ENCODE measurements at places on chromosomes 3 and 15. TPM values are rescaled to one million over a fixed set of nuclear protein-coding genes. Genes with fewer than 3 reads are reported as not detected.

DNA sequence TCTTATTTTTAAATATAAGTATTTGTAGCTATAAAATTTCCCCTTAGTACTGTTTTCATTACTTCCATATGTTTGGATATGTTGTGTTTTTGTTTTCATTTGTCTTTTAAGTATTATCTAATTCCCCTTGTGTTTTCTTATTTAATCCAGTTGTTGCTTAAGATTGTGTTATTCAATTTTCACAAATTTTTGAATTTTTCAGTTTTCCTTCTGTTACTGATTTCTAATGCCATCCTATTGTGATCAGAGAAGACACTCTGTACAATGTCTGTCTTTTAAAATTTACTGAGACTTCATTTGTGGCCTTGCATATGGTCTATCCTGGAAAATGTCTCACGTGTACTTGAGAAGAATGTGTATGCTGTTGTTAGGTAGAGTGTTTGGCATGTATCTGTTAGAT, 795.6 kb upstream of the CFAP20DC start:
- no peak for DNase-seq

DNA sequence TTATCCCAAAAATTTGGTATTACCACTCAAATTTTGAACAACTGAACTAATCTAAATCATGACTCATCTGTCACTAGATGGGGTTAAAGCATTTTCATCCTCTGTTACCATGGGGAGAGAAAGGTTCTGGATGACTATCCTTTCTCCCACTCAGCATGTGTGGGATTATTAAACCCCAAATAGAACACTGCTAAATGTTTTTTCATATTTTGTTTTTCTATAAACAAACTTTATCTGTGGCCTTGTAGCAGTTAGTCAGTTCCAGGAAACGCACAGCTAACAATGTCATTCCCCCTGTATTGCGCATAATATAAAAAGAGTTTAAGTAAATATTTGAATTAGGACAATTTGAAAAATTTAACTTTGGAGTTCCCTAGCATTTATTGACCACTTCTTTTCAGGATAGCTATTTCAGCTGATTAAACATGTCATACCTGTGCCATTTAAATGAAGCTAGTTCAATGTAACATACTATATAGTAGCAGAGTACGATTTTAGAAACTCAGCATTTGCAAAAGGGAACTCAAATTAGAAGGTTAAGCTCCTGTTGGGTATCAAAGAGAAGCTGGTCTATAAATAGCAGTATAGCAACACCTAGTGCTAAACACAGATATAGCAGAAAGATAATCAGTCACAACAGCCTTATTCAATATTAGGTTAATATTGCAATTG, 9.2 kb upstream of the TMEM212 start:
- no peak for DNase-seq

DNA sequence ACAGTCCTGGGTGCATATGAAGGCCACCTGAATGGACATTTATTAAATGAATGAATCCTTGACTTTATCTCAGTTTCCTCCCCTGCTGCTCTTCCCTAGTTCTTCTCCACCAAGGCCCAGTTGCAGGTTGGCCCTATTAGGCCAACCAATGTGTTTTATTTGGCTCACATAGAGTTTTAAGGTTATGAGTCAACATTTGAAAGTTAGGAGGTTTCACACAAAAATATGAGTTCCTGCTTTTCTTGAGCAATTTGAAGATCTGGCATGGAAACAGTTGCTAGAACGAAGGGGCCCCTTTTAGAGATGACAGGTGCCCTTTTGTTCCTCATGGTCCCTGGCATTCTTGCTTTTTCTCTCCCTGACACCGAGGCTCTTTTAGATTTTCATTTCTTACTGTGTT, 83.0 kb upstream of the PDZRN3 start:
- no peak for DNase-seq

- DNase-seq = no peak
Observed at GRCh38 chr3:27675287-27675686, 46.8 kb downstream of the EOMES start.

DNA sequence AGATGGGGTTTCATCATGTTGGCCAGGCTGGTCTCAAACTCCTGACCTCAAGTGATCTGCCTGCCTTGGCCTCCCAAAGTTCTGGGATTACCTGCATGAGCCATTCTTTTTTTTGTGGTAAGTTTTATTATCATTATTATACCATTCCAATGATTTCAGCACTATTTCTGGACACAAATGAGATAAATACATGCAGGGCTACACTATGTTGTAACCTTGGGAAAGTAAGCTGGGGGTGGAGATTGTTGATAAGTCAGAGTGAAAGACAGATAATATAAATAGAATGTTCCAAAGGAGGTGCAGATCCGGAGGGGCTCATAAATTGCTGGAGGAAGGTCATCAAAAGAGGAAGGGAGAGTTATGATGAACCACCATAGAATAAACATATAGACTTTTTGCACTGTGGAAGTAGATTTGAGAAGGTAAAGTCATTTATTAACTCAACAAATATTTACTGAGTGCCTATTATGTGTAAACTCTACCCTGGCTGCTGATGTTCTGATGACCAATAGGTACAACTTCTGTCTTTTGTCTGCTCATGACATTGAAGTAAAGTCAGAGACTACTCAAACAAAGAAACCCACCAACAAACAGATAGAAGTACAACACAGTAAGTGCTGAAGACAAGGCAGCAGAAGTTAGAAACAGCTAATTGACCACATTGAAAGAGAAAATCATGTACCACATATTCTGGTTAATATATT, 478.9 kb upstream of the GOLIM4 start:
- DNase-seq = no peak

- DNase-seq = no peak
Observed at GRCh38 chr15:81211376-81211775, 14.7 kb downstream of the IL16 start.

GRCh38 chr3:137692803-137693431, 71.2 kb upstream of the SOX14 start:
- no peak for DNase-seq

DNA sequence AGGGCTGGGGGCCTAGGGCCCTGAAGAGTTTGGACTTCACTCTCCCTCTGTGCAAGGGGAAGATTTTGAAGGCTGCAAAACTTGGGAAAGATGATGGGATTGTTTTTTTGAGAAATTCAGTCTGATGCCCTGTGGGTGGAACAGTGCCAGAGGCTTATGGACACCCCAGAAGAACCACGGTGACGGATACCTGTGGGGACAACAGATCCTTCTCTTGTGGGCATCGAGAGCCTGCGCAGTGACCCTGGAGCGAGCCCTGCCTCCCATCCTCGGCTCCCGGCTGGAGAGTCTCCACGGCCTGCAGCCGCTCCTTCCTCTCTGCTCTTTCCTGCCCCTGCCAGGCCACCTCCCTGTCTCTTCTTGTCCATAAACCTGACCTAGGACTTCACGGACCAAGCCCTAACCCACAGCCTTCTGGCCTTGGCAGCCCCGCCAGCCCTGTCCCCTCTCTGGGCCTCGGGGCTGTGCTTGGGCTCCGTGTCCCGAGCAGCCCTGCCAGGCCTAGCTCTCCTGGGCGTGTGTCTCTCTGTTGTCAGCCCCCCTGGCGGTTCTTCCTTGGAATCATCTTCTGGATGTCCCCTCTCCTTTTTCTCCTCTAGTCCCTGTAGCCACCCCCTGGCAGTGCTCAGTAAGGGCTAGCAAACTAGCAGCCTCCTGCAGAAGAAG, 98.4 kb downstream of the VGLL4 start:
- no peak for DNase-seq

DNA sequence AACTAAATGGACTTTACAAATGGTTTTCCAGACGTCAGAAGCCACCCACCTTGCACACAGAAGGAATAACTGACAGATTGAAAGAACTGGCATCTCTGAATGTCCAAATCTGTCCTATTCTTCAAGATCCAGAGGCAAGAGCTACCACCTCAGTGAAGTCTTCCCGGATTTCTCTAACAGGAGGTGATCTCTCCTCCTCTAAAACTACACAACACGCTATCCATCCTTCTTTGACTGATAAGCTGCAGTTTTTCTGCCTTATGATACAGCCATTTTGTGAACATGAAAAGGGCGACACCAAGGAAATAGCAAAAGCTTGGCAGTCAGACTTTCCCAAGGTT, 37.1 kb upstream of the HES1 start:
- no peak for DNase-seq

- no peak for DNase-seq
Observed at GRCh38 chr3:182789371-182789770, 3.9 kb upstream of the ATP11B start.

DNA sequence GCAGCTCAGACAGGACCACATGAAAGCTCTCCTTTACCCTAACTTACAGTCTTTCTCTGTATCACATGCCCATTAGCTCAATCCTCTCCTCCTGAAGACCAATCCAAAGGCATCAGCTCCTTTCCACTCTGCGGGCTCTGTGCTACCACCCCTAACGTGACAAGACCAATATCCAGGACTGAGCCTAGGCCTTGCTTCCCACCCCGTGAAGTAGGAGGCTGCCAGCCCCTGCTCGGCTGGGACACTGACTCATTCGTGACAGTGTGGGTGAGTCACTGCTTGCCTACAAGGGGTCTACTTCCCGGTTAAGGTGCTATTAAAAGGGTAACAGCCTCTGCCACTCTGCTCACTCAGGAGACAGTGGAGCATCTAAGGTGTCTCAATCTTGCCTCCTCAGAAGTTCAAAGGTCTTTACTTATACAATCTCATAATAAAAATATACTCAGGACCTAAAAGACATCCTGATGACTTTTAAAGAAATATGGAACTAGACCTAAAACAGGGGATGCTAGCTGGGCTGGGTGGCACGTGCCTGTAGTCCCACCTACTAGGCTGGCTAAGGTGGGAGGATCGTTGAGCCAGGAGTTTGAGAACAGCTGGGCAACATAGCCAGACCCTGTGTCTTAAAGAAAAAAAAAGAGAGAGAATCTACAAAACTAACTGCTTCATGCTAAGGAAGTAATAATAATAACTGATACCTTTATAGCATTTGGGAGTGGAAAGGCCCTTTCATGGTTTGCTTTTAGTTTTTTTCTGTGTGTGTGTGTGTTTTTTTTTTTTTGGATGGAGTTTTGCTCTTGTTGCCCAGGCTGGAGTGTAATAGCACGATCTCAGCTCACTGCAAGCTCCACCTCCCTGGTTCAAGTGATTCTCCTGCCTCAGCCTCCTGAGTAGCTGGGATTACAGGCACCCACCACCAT, 55.0 kb downstream of the TMEM44 start:
- no peak for DNase-seq

DNA sequence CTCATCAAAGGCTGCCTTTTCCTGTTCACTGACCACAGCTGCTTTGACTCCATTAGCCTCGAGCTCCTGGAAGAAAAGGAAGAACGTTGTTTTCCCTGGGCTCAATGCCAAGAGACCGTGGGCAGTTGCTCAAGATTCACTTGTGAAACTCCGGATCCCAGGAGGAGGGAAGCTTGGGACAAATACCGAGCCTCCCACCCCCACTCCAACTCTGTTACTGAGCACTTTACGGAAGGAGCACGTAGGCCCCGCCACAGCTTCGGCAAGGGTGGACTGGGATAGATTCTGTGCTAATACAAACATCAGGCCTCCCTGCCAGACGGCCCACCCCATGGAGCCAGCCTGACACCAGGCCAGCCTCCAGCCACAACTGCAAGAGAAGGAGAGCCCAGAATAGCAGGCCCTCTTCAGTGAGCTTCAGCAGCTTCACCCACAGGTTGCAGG, 10.8 kb upstream of the FANCD2 start:
- DNase-seq = peak; percentile 85

GRCh38 chr3:121659586-121659985, 1.1 kb downstream of the HCLS1 start:
- no peak for DNase-seq

- no peak for DNase-seq
Observed at GRCh38 chr15:92102395-92102755, 248.9 kb downstream of the SLCO3A1 start.

DNA sequence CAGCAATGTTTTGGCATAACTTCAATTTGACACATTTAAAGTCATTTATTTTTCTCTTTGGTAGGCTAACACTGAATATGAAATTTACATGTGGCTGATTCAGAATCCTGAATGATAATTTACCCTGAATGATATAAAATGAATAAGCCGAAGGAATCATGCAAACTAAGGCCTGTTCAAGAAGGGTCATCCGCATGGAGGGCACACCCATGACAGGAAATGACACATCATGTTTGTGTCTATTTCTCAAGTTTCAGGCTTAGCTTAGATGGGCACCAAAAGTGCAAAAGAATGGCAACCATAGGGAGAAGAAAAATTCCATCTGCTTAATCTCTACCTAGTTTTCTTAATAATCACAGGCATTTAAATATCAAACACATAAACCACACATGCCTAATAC, 141.5 kb downstream of the DUT start:
- DNase-seq = no peak

The MCTP2 gene
- total RNA-seq = 1.2 TPM

The PCYT1A gene
- 98.9 TPM for total RNA-seq

The CA12 gene
- 4.9 TPM for total RNA-seq
